Astrocyte (in vitro differentiated cells and primary cell): ENCODE measurements at places on chromosomes 2 and 18.

GRCh38 chr2:579351-579886, 97.8 kb downstream of the TMEM18 start:
- DNase-seq: no peak

DNA sequence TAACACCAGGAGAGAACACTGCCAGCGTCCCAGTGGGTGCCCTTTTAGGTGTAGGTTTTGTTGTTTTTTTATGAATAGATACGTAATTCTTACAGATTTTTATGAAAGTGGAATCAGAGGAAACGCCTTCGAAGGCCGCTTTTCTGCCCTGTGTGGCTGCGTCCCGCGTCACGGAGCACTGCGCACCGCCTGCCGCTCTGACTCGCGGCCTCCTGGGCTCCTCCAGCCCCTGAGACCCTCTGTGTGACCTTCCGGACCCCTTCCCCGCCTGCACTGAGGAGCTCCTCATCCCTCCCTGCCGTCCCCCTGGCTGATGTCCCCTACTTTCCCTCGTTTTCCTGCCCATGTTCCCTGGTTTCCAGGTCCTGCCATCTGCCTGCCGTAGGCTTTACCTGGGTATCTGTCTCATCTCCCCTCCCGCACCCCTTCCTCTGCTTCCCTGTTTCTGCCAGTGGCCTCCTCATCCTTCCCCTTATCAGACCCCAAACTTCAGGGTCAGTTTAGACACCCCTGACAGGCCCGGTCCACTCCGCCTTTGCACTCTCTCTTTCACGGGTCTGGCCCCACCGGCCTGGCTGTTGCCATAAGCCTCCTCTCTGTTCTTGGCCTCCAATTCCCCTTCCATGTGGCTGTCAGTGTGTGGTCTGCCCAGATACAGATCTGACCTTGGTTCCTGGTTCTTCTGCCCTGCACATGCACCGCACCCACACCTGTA, 32.7 kb downstream of the PDIA6 start:
- no peak for DNase-seq

DNA sequence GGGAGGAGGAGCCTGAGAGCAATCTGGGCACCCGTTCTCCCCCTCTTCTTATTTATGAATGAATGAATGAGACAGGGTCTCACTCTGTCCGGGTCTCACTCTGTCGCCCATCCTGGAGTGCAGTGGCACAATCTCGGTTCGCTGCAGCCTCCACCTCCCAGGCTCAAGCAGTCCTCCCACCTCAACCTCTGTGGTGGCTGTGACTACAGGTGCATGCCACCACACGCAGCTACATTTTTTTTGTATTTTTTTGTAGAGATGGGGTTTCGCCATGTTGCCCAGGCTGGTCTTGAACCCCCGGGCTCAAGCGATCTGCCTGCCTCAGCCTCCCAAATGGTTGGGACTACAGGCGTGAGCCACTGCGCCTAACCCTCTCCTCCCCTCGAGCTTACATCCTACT, 198.4 kb downstream of the NEDD4L start:
- no peak for DNase-seq

DNA sequence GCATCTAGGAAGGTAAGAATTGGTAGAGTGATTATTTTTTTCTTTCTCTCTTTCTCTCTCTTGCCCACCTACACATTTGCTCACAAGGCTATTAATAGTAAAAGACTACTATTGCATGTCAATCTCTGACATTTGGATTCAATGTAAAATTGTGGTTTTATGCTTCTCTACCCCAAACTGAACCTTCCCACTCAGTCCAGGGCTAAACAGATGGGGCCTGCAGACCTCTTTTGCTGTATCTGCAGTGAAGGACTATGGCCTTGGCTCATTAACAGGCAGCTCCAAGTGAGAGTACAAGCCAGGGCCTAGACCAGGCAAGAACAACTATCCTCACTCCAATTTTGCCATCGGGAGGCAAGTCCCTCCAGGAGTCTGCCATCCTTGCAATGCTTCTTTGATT, 68.3 kb upstream of the ARL4C start:
- DNase-seq: peak; percentile 71

- DNase-seq: peak; percentile 43
Observed at GRCh38 chr18:23515911-23516546, 12.7 kb downstream of the RMC1 start.

DNA sequence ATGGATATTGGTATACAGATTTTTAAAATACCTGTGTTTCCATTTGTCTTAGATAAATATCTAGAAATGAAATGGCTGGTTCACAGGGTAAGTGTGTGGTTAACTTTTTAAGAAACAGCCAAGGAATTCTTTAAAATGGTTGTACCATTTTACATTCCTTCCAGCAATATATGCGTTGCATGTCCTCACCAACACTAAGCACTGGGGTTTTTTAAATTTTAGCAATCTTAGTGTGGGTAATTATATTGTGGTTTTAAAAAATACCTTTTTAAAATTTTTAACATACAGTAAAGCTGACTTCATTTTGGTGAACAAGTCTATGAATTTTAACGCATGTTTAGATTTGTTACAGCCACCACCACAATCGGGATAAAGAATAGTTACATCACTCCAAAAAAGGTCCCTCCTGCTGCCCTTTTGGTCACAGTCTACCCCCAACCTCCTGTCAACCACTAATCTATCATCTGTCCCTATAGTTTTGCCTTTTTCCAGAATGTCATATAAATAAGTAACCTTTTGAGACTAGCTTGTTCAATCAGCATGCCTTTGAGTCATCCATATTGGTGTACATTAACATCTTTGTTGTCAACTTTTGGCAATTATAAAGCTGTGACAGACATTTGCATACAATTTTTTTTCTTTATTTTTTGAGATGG, 128.1 kb upstream of the MSTN start:
- DNase-seq: peak; percentile 48

DNA sequence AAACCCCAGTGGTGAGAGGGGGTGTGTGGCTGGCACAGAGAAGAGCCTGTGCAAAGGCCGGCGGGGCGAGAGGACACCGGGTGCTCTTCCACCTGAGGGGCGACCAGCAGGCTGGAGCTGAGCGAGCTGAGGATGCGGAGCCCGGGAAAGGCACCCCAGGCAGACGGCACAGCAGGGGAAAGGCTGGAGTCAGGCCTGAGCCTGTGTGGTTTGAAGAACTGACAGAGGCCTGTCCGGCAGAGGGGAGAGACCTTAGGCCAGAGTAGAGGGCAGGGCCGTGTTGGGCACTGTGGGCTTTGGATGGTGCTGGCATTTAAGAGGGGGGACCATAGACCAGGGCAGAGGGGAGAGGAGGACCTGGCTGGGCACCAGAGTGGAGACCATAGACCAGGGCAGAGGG, 149.8 kb downstream of the RTP5 start:
- DNase-seq: no peak

GRCh38 chr2:240811346-240812300, 8.4 kb downstream of the KIF1A start:
- DNase-seq: no peak

DNA sequence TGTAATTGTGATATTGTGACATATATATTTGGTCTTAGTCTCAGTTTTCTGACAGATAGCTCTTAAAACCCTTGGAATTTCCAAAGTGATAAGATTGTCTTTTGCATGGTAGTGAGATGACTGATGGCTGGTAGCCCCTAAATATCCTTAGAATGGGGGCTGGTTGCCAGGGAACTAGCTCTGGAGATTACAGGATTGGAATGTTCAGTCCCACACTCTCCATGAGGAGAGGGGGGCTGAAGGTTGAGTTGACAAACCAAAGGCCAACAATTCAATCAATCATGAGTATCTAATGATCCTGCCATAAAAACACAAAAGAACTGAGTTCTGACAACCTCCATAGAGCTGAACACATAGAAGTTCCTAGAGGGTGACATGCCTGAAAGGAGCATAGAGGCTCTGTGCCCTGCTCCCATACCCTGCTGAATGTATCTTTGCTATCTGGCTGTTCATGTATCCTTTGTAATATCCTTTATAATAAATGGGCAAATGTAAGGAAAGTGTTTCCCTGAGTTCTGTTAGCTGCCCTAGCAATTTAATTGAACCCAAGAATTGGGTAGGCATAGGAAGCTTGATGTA, 1680.3 kb upstream of the PIK3C3 start:
- no peak for DNase-seq

DNA sequence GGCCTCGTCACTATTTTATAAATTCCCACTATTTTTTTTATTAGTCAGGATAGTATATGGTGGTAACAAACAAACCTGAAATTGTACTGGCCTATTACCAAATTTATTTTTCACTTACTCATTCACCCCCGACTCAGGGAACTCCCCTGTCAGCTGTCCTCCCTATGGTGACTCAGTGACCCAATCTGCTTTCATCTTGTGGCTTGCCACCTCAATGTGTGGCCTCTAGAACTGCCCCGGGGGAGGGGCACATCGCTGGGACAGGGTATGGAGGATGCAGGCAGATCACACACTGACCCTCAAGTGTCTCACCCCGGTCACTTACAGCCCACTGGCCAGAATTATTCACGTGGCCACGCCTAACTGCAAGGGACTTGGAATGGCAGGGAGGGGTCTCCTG, 71.6 kb downstream of the ACTR2 start:
- DNase-seq: peak; percentile 55

DNA sequence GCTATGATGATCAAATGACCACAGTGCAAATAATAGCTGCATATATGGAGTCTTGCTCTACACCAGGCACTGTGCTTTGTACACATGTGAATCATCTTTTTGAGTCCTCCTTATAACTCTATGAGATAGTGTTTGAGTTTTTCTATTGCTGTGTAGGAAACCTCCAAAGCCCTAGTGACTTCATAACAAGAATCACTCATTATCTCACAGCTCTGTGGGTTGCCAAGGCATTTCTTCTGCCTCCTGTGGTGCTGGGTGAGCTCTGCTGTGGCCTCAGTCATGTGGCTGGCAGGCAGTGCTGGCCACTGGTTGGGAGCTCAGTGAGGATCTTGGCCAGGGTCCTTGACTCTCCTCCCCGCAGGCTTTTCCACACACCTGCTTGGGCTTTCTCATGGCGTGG, 153.4 kb downstream of the CAPN13 start:
- peak; percentile 77 for DNase-seq
